ENCODE measurements at places on chromosomes 7 and 10.

- no peak for DNase-seq
Measured at GRCh38 chr7:360454-361100, 70.6 kb downstream of the FOXL3 start.

DNA sequence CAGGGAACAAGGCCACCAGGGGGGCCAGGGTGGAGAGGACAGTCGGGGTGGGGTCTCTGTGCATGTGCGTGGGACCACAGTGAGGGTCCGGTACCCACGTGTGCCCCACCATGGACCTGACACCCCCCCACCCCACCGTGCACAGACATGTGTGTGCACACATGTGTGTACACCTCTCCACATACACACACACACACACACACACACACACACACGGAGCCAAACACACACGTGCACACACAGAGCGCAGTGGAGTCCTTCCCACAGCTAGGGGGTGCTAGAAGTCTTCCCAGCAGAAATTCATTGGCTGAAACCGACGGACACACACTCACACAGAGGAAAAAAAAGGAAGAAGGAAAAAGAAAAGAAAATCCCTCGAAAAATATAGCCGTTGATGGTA is 42.8 kb upstream of the GNA12 start:
- DNase-seq: no peak

DNA sequence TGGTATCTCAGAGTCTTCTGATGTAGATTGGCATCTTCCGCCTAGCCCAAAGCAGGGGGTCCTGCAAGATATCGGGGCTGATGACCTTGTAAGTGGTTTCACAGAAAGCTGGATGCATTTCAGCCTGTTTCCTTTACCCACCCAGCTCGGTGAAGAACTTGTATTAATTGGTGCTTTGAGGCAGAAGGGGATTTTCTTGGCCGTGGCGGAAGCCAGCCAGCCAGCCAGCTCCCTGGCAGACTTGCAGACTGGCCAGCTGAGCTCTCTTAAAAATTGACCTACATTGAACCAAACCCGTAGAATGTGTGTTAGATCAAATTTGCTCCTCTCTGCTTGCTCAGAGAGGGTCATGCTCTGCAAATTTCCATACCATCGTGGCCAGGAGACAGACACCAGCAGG is 218.4 kb downstream of the ADAM12 start:
- DNase-seq: no peak

GRCh38 chr10:27661514-27662286 is 83.9 kb downstream of the MKX start:
- DNase-seq: no peak

DNA sequence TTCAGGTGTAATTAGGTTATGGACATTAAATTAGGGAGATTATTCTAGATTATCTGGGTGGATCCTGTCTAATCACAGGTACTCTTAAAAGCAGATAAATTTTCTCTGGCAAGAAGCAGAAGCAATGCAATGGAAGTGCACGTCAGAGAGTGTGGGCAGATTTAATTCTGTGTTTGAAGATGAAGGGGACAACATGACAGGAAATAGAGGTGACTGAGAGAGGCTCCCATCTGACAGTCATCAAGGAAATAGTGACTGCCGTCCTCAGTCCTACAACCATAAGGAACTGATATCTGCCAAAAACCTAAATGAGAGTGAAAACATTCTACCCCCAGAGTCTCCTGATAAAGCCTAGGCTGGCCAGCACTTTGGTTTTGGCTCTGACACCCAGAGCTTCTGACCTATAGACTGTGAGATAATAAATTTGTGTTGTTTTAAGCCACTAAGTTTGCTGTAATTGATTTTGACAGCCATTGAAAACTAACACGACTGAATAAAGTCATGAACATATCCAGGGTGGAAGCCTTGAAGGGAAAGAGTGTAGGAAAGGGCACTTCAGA is 30.5 kb upstream of the DDX50 start:
- peak; percentile 4 for DNase-seq

DNA sequence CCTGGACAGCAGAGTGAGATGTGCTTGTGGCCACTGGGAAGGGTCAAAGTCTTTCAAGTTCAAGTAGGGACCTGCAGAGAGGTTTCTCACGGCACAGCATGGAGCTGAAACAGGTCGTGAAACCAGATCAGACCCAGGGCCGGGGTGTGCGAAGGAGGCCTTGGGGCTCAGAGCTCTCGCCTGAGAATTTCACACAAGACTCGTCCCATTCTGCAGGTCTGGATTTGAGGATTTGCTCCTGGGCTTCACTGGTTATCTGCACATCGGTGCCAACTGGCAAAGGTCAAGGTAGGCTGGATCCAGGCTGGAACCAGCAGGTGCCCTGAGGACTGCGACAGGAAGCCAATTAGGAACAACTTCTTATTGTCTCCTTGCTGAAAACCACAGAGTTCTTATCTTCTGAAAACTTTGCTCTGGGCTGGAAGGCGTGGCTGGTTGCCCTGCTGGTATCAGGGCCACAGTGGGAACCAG is 24.0 kb upstream of the GTF2I start:
- DNase-seq: no peak

DNA sequence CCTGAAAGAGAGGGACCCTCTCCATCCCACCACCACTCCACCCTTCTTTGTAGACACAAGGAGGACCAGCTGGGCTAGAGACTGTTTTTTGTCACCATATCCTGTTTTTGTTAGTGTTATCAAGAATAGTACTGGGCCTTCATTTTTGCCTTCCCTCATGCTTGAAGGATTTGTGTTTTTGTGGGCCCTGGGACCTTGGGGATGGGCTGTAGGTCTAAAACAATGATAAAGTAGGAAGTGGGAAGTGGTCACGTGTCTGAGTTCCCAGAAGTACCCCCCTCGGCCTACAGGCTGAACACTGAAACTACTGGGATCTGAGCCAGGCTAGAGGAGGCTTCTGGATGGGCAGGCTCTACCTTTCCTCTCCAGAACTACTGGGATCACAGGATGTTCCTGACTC is 8.9 kb downstream of the AGFG2 start:
- DNase-seq: no peak

GRCh38 chr7:19144661-19145433 is at the start of gene FERD3L:
Gene FERD3L (minus strand): TSS chr7:19145421. CDS start chr7:19145362, 59 bp downstream.
- DNase-seq: no peak

- DNase-seq: no peak
Measured at GRCh38 chr7:75950111-75950681, 35.2 kb downstream of the POR start.

DNA sequence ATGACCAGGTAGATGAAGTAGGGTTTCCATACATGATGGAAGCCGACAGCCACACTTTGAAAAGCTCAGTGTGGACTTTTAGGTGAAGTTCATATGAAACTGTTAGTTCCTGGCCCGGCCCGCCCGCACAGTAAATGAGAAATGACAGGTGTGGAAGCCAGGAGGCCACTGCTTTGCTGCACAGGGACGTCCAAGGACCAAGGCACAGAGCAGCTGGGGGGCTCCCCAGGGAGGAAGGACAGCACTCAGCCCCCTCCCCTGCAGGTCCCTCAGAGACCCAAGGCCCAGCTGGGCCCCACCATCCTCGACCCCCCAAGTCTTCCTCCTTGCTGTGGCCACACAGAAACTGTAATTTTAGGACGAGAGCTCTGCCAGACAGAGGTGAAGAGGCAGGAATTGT is 219.2 kb downstream of the PTPRN2 start:
- DNase-seq: no peak

DNA sequence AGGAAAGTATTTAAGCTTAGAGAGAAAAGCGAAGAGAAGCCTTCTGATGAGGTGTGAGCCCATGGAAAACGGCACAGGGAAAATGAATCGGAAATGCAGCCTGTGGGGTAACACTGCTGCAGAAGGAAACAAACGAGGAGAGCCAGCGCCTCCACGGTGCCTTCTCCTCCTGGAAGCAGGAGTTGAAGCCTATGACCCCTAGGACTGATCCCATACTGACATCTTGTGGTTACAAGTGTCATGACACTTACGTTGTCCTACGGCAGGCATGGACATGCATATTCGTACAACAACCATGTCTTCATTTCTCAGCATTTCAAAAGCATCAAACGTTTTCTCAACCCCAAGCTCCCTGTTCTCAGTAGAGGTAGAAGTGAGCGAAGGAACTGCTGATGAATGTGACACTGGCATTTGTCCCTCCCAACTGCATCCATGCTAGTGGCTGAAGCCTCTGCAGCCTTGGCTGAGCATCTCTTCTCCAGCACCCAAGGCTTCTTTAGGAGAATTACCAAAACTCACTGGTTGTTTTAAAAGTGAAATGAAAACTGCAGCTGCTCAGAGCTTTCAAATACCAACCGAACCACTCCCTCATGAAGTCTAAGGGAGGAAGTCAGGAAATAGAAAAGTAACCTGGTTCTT is 160.2 kb downstream of the JAZF1 start:
- peak; percentile 12 for DNase-seq

DNA sequence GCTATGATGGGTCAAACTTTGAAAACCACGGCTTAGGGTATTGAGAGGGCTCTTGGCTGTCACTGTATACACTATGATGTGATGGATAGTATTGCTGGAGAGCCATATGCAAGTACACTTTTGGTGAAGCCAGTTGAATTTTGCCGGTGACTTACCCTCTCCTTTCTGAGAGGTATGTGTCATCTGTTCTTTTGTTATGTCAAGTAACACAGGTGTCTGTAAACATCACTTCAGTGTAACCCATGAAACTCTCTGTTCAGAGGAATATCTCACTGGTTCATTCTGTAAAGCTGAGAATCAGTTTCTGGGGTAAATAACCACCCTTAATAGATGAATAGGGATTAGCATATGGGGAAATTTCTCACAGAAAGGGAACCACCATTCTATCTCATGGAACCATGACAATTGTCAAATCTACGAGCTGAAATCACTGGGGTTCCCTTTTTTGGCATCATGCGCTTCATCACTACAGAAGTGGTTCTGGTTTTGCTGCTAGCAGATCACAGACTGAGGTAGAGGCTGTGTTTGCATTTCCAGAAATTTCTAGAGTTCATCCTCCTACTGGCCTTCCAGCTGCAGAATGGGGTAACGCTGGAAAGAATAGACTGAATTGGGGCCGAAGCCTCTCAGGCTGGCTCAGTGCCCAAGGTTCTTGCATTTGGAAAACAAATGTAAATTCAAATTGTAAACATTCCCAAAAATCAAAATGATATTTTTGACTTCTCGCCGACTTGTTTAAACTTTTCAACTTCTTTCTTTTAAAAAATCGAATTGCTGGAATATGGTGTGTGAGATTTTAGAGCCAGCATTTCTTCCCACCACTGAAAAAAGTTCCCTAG is 83.3 kb upstream of the CREB5 start:
- no peak for DNase-seq

GRCh38 chr10:72245949-72246525 is 27.7 kb upstream of the DDIT4 start:
- DNase-seq: no peak

DNA sequence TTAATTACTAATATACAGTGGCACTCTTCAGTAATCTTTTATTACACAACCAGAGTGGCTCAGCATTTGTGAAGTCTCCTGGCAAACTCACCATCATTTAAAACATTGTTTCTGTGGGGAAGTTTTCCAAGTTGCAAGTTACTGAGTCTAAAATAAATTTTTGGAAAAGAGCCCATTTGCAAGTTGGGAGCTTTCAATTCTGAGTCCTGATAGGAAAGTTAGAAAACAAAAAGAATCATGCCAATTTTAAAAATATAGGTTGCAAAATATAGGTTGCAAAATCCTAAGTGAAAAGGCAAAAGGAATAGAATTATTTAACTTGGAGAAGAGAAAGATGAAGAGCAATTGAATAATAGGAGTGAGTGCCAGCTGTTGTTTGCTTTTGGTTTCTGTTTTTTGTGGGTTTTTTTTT is 378.8 kb upstream of the C7orf33 start:
- no peak for DNase-seq

DNA sequence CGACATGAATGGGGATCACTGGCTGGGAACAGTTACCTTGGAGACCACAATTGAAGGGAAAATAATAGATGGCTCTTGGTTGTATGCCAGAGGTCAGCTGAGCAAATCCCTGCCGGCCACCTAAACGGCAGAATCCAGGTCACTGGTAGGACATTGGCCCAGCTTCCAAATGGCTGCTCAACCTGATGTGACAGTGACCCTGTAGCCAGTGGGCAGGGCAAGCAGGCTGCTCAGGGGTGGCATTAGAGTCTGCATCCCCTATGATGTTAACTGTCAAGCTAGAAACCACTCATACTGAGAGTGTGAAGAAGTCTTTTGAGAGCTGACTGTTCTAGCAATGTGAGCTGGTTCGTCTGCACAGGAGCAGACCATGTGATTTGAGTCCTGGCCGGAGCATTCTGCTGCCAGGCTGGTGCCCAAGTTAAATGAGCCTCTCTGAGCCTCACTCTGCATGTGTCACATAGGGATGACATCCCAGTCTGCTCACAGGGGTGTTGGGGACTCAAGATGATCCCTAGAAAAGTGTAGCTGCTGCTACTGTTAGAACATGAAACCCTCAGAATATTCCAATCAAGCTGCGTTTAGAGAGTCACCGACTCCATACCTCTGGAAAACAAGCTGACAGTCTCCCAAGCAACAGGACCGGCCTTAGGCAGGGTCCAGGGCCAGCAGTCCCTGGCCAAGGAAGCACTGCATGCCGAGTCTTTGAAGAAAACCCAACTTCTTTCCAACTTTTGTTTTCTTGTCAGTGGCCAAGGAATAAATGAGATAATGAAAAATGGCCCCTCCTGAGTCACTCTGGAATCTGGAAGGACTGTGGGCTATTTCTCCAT is 69.7 kb downstream of the VWA2 start:
- no peak for DNase-seq

DNA sequence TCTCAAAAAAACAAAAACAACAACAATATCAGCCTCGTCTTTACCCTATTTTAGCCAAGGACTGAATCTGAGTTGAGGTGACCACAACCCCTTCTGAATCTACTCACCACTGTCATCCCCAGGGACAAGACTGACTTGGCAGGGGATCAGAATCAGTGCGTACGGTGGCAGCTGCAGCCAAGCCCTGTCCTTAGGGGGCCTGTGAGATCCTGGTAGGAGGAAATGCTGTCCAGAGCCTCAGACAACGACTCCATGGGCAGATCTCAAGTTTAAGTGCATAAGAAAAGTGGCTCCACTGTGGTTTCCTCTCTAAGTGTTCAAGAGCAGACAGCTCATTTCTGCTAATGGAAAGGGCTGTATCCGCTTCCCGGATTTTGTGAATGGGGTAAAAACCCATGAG is 22.4 kb upstream of the CYTH3 start:
- no peak for DNase-seq

- no peak for DNase-seq
Measured at GRCh38 chr10:9878383-9878782, 1139.3 kb upstream of the CELF2 start.

GRCh38 chr7:110835218-110835617 is 255.7 kb upstream of the LRRN3 start:
- no peak for DNase-seq

GRCh38 chr7:12890586-12890985 is 203.2 kb downstream of the ARL4A start:
- no peak for DNase-seq

GRCh38 chr10:106271237-106271636 is 893.3 kb downstream of the SORCS1 start:
- no peak for DNase-seq
